ENCODE measurements at places on chromosomes 3 and 15.

GRCh38 chr3:162641907-162642306 lies 1145.3 kb downstream of the OTOL1 start:
- DNase-seq = no peak

- no peak for DNase-seq
Observed at GRCh38 chr3:62542185-62542584, 168.8 kb upstream of the FEZF2 start.

GRCh38 chr3:67624078-67624477 lies 30.3 kb downstream of the SUCLG2 start:
- DNase-seq = no peak

DNA sequence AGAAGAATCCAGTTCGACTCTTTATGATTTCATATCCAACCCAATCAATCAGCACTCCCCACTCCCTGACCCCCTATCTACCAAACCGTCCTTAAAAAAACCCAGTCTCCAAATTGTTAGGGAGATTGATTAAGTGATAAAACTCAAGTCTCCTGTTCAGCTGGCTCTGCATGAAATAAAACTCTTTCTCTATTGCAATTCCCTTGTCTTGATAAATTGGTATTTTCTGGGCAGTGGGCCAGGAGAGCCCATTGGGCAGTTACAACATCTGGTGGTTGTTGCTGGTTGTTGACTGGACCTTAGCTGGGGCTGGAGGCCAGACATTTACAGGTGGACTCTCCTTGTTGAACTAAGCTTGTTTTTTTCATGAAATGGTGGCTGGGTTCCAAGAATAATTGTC lies 642.3 kb downstream of the ROBO2 start:
- no peak for DNase-seq

DNA sequence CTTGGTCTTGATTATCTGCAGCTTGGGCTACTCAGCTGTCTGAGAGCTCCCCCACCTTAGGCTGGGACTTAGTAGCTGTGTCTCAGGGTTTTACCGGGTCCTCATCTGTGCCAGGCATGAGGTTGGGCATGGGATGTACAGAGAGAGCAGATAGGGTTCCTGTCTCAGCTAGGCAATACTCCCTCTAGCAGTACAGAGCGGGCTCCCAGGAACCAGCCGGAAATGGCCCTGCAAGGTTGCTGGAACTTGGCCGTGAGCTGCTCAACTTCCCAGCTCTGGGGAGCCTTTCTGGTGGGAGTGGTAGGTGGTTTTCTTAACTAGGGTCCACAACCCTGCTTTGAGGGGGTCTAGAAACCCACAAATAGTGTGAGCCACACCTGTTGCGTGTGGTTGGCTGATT lies 58.3 kb downstream of the ATP2B2 start:
- DNase-seq = no peak

DNA sequence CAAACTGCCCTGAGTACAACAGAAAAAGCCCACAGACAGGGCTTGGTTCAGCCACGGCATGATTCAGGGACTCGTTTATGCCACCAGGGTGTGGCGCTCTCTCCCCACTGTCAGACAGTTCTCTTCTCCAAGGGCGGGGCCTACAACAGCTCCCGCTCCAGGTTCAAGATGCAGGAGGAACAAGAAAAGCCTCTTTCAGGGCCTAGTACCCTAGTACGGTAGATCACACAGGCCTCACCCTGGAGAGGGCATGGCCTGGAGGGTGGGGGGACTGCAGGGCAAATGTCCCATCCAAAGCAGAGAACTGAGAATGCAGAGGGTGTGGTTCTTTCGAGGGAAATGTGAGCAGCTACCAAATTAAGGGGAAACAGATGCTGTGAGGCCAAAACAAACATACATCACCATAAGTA lies 12.0 kb downstream of the MESD start:
- peak; percentile 57 for DNase-seq

GRCh38 chr3:29277249-29277648 lies 3.6 kb upstream of the RBMS3 start:
- no peak for DNase-seq

GRCh38 chr3:71285086-71285485 lies 298.4 kb downstream of the FOXP1 start:
- DNase-seq = no peak

- DNase-seq = no peak
Observed at GRCh38 chr3:127787071-127787490, 35.2 kb downstream of the MGLL start.

- DNase-seq = no peak
Observed at GRCh38 chr15:74272812-74273211, 36.7 kb downstream of the CCDC33 start.

GRCh38 chr3:134666466-134666865 lies 15.6 kb upstream of the KY start:
- no peak for DNase-seq

GRCh38 chr3:170589113-170589512 lies 3.2 kb upstream of the SLC7A14 start:
- DNase-seq = no peak

GRCh38 chr3:72171463-72171881 lies 386.5 kb upstream of the PROK2 start:
- no peak for DNase-seq
